ENCODE measurements at places on chromosomes 5 and 9.

DNA sequence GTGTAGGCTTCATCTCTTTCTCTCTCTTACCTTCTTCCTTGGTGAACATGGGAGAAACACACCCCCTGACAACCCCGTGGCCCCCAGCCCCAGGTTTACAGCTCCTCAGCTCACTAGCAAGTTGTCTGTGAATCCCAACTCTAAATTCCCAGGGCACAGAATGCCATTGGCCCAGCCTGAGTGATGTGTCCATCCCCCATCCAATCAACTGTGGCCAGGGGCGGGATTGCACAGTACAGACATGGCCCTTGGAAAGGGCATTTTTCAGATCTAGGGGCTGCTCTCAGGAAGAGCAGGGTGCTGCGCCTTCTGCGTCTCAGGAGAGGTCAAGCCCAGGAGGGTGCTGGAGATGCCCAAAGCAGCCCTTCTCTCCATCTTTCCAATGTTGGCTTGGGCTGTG lies 48.2 kb upstream of the ASS1 start:
- no peak for DNase-seq

GRCh38 chr5:54851449-54851848 lies 133.9 kb downstream of the ESM1 start:
- DNase-seq: no peak

DNA sequence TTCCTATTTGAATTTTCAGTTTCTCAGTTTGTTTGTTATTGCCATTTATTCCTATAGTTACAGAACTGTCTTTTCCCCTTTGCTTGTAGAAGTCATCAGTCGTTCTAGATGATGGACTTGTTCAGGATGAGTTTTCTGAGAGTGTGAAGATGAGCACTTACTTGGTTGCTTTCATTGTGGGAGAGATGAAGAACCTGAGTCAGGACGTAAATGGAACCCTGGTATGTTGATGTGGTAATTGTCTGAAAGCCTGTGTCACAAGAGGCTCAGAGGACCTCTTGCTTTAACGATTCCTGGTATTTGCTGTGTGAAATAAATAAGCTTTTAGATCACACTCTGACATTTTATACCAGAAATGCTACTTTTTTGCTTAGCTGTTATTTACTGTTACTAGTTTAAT lies 50.6 kb downstream of the LNPEP start:
- DNase-seq: no peak

DNA sequence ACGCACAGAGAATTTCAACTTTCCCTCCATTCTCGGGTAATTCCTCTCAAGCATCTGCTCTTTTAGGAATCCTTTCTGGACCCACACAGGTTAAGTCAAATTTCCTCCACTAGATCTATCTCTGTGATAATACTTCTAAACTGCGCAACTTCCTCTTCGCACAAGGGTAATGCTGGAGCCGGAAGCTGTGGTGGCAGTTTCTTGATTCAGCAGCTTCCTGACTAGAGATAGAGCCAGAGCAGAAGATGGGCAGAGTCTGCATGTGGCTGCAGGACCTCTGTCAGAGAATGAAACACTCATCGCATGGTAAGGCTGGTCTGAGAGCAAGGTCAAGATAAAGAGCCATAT lies 11.1 kb upstream of the CDC42SE2 start:
- DNase-seq: peak; percentile 63

- peak; percentile 72 for DNase-seq
Measured at GRCh38 chr5:149731617-149732323, 1.7 kb downstream of the PPARGC1B start.

GRCh38 chr9:98970532-98971041 lies 26.9 kb downstream of the COL15A1 start:
- no peak for DNase-seq
